ENCODE measurements at places on chromosomes 3 and 15.

- no peak for DNase-seq
Observed at GRCh38 chr15:52287114-52287513, 8.5 kb downstream of the MYO5C start.

DNA sequence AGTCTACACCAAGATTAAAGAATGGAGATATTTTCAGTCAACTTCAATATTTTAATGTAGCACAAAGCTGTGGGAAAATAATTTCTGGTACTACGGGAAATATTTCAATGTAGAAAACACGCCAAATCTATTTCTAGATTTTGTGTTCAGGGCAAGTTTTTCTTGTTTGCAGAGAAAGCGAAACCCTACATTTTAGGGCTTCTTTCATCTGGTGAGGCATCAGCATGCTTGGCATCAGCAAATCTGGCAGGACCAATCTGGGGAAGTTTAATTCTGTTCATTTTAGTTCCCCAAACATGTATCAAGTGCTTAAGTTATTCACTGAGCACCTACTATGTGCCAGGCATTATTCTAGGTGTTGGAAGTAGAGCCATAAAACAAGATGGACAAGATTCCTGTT, 30.3 kb downstream of the CLRN1 start:
- DNase-seq: no peak

GRCh38 chr3:17367171-17367570, 375.3 kb downstream of the TBC1D5 start:
- DNase-seq: peak; percentile 16

DNA sequence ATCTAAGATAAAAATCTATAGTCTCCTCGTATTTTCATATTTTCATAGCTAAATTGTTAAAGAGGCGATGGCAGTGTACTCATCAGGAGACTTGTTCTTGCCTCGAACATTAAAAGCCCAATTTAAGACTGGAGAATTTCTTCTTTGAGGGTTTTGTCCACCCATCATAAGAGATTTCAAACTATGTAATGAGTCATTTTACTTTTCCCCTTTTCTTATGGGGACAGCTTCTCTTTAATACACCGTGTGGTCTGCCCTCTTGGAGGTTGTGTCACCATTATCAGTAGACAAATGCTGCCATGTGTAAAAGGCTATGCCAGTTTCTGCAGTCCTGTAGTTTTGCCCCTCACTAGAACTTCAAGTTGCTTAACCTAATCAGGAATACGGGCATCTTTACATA, 16.9 kb downstream of the TGFBR2 start:
- DNase-seq: peak; percentile 75

Measured in fibroblast of skin of back (primary cell).